Nephron progenitor cell (in vitro differentiated cells): ENCODE measurements at places on chromosomes 3 and 15.
A peak's percentile ranks its signal among the peaks of the same experiment; 100 is the strongest.

- no peak for DNase-seq
- H3K36me3 ChIP-seq: no peaks in the 10 kb centered on the region
- H3K4me1 ChIP-seq: no peaks in the 10 kb centered on the region
Observed at GRCh38 chr3:38152609-38153008, 12.7 kb upstream of the OXSR1 start.

- no peak overlapping the region for H3K27ac ChIP-seq
- H3K36me3 ChIP-seq: peaks cover 5% of the 10 kb centered on the region
- no peaks in the 10 kb centered on the region for H3K27me3 ChIP-seq
Observed at GRCh38 chr3:59708202-59708601, 658.4 kb upstream of the CFAP20DC start.

DNA sequence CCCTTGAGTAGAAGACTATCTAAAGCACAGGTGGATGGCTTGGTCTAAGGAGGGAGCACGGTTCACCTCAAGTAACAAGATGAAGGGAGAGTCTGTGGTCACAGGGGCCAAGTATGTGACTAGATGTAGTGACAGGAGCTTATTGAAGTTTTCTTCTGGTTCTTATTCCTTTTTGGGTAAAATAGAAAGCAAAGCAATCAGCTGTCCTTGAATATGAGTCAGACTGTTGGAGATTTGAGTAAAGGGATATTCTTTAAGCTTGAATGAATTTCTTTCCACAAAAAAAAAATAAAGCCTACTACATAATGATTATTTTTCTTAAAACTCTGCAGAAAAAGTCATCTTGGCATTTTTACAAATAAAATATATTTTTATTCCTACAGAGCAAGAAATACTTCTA is 1.5 kb upstream of the CNTN6 start:
- H3K27me3 ChIP-seq: peaks cover 8% of the 10 kb centered on the region
- DNase-seq: no peak
- H3K4me1 ChIP-seq: peaks cover 24% of the 10 kb centered on the region
- no peak overlapping the region for H3K4me3 ChIP-seq

DNA sequence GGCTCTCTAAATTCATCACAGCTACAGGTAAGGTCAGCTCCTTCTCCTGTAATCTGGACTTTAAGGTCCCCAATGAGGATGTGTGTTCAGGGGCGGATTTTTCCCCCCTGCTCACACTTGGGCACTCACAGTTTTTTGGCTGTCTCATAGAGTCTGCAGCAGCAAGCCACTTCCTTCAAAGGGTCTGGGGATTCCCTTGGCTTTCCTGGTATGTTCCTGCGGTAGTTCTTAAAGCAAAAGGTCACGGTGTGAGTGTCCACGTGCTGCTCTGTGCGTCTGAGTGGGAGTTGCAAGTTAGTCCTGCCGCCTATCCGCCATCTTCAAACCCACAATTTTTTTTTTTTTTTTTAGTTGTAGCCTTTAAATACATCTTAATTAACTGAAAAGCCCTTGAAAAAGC is 15.4 kb upstream of the CFAP20DC start:
- H3K36me3 ChIP-seq: peaks cover 29% of the 10 kb centered on the region
- H3K27ac ChIP-seq: peak overlapping the region; percentile 84
- H3K4me1 ChIP-seq: peaks cover 13% of the 10 kb centered on the region
- no peaks in the 10 kb centered on the region for H3K27me3 ChIP-seq
- no peak for DNase-seq
